Sigmoid colon (tissue), 7 donors: ENCODE measurements at places on chromosomes 2 and 18. TPM values are rescaled to one million over a fixed set of nuclear protein-coding genes. Genes with fewer than 3 reads are reported as not detected.

Gene NOSTRIN
- 13.3 TPM for total RNA-seq

Gene IL36A
- not detected for total RNA-seq

Gene ERFE
- total RNA-seq = not detected

Gene PSMA8
- total RNA-seq = not detected

- H3K36me3 ChIP-seq = no peaks in the 10 kb centered on the region
- H3K27me3 ChIP-seq = no peaks in the 10 kb centered on the region
- no peaks in the 10 kb centered on the region for H3K4me1 ChIP-seq
- DNase-seq = no peak
- no peak overlapping the region for H3K27ac ChIP-seq
- no peak overlapping the region for H3K4me3 ChIP-seq
These were observed 21.5 kb upstream of the TFPI start for GRCh38 chr2:187575751-187576067.

- H3K4me1 ChIP-seq = no peaks in the 10 kb centered on the region
- H3K27me3 ChIP-seq = no peaks in the 10 kb centered on the region
- H3K4me3 ChIP-seq = no peak overlapping the region
- no peak overlapping the region for H3K27ac ChIP-seq
- DNase-seq = no peak
These were observed 335.4 kb upstream of the VWC2L start for GRCh38 chr2:214075456-214075855.

DNA sequence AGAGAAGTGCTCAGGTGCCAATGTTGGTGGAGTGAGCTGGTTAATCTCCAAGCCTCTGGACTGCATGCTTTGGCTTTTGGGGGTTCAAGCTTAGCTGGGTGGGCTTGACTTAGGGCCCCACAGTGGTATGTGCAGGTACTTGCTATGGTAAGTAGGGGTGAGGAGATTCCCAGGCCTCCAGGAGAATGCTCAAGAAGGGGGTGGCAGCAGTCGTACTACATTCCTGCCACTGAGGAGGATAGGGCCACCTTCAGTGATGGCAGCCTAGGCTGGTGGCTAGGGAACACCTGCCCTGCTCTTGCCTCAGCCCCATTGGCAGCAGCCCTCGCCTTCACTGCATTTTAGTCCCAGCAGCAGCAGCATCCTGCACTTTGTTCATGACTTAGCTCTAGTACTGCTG lies 55.6 kb upstream of the MYL1 start:
- H3K4me3 ChIP-seq = no peak overlapping the region
- H3K36me3 ChIP-seq = no peaks in the 10 kb centered on the region
- no peaks in the 10 kb centered on the region for H3K27me3 ChIP-seq
- no peaks in the 10 kb centered on the region for H3K4me1 ChIP-seq
- no peak for DNase-seq
- H3K27ac ChIP-seq = no peak overlapping the region

- DNase-seq = peak; percentile 81
- H3K27me3 ChIP-seq = no peaks in the 10 kb centered on the region
- no peak overlapping the region for H3K27ac ChIP-seq
- peaks cover 59% of the 10 kb centered on the region for H3K4me1 ChIP-seq
- H3K4me3 ChIP-seq = no peak overlapping the region
These were observed 416.5 kb downstream of the MEIS1 start for GRCh38 chr2:66851449-66851872.

- H3K36me3 ChIP-seq = no peaks in the 10 kb centered on the region
- no peaks in the 10 kb centered on the region for H3K4me1 ChIP-seq
- DNase-seq = no peak
- no peaks in the 10 kb centered on the region for H3K27me3 ChIP-seq
These were observed 192.8 kb downstream of the ARHGAP15 start for GRCh38 chr2:143321994-143322393.

GRCh38 chr2:196284144-196284844 lies 112.9 kb upstream of the STK17B start:
- H3K4me1 ChIP-seq = no peaks in the 10 kb centered on the region
- H3K4me3 ChIP-seq = no peak overlapping the region
- no peaks in the 10 kb centered on the region for H3K36me3 ChIP-seq
- H3K27ac ChIP-seq = no peak overlapping the region

DNA sequence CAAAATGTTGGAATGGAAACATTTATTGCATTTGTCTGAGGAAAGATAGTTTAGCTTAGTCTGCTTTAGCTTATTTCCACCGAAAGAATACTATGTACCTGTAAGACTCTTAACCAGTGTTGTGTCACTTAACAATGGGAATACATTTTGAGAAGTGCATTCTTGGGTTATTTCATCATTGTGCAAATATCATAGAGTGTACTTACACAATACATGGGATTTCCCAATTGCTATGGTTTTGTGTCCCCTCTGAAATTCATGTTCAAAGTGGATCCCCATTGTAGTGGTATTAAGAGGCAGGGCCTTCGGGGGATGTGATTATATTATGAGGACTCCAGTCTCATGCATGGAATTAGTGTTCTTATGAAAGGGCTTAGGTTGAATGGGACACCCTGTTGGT lies 249.4 kb upstream of the UBE2E3 start:
- no peak overlapping the region for H3K27ac ChIP-seq
- H3K36me3 ChIP-seq = no peaks in the 10 kb centered on the region
- DNase-seq = no peak
- no peaks in the 10 kb centered on the region for H3K27me3 ChIP-seq

Gene PRSS56
- total RNA-seq = not detected
